ENCODE measurements at places on chromosomes 3 and 15.

- no peak for DNase-seq
Measured at GRCh38 chr3:152664766-152665165, 170.2 kb upstream of the P2RY1 start.

DNA sequence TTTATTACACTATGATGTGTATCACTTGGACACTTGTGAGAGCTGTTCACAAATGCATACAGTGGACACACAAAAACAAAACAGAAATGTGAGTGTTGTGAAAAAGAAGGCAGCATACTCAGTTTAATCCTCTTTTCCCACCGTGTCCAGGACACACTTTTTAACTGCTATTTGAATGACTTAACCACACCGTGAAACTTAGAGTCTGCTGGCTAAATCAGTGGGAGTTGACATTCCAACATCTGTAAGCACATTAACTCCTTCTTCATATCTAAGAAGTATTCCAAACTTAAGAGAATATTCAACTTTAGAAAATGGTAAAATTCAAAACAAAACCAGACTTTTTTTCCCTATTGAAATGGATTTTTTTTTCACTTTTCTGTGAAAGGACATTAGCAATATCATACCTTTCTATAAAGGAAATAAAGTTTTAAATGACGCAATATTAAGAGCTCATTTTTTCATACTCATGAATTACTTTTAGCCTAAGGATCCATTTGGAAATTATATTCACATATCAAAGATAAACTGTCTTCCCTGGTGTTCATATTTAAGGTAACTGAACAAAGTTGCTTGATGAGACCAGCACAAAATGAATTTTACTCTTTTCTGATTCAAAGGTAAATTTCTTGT is 316.6 kb downstream of the RBMS3 start:
- DNase-seq: no peak

DNA sequence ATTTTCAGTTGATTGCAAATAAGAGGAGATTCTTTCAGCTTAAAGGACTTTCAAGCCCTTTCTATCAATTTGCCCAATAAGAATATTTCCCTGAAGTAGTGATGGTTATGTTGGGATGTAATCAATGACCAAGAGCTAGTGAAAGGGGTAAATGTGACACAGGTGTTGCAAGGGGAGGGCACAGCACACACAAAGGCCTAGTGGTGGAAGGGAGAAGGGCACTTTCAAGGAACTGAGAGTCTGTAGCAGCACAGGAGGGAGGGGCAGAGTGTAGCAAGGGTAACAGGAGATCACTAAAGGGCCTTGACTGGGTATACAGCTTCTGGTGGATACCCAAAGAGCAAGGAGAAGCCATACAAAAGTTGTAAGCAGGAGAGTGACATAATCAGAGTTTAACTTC is 217.8 kb upstream of the ARHGEF26 start:
- DNase-seq: no peak

GRCh38 chr3:59341459-59341858 is 291.6 kb upstream of the CFAP20DC start:
- DNase-seq: no peak

DNA sequence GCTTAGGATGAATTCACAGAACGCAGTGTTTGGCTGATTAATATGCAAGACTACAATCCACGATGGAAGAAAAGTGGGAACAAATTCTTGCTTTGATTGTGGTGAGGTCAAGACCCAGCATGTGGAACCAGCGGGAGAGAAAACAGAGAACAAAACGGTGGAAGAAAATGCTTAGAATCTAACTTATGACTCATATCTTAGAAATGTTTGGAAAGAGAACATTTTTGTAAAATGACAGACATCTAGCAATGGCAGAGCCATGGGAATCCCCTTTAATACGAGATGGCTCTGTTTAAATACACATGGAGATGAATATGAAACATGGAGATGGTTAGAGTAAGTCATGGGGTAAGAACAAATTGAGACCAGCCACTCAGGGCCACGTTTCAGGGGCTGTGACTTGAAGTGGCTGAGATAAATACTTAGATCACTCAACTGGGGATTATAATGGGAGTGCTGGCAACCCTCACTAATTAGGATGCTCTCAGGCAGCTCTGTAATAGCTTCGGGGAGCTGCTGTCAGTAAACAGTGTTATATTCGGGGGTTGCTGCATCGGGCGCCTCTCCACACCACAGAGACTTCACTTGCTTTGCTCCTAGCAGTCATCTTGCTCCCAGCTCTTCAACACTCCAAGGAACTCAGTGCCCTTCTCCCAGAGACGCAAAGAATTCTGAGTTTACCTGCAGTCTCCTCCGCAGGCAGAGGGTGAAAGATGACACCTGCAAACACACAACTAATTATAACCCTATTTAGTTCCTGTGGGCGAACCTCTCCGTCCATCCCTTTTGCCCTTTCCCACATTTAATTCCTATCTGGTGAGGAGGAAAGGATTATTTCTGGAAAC is 68.0 kb upstream of the ONECUT1 start:
- DNase-seq: no peak
